ENCODE measurements at places on chromosomes 4 and X. TPM values are rescaled to one million over a fixed set of nuclear protein-coding genes. Genes with fewer than 3 reads are reported as not detected.

Gene CSAG2
- total RNA-seq: not detected

Gene SPOCK3
- 0.15 TPM for total RNA-seq

Gene KLB
- total RNA-seq: 2.2 TPM

Gene PDZD4
- 2.3 TPM for total RNA-seq

Gene UGT2B17
- total RNA-seq: not detected

Gene RASSF6
- 2.2 TPM for total RNA-seq

Gene AMTN
- 3.3 TPM for total RNA-seq

DNA sequence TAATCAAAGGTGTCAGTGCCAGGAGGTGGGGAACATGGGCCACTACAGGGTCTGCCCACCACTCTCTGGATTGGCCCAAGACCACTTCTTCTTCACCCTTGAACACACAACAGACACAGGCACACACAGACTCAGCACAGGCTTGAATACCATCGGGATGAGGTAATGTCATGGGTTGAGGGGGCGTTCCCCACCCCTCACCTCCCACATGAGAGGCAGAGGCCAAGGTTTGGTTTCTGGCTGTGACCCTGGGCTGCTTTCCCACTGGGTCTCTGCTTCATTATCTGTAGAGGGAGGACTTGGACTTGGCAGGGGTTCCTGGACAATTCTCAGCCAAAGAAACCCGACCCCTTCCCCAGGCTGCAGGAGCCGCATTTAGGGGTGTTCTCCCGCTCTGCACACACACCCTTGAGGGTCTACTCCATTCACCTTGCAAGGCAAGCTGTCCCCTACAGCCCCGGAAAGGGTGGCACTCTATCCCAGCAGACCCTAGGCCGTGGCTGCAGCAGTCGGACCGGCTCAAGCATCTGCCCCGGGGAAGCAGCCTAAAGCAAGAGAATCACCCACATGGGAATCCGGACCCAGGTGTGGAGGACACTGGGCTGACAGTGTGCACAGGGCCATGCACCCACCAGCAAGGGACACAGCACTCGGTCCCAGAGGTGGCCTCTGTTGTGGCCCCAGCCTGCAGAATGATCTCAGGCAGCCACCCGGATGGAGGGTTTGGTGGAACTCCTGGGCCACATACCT, 62.4 kb downstream of the TRMT44 start:
- no peak for DNase-seq
- peaks cover 9% of the 10 kb centered on the region for H3K4me1 ChIP-seq
- no peak overlapping the region for H3K4me3 ChIP-seq
- no peak overlapping the region for H3K27ac ChIP-seq

DNA sequence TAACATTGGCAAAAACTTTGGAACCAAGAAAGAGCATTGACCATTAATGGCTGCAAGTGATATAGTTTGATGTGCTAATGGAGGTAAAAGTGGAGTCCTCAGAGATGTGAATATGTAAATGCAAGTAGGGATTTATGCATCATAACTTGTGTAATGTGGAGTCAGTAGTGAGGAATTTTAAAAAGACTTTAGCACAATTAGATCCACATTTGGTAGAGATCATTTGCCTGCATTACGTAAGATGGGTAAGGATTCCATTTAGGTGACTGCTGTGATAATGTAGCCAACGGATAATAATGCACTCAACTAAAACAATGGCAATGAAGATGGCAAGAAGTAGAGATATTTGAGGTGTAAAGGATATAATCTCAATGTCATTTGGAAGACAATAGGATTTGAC, 1128.4 kb downstream of the ADGRL3 start:
- H3K27ac ChIP-seq: no peak overlapping the region
- no peak for DNase-seq
- H3K4me3 ChIP-seq: no peak overlapping the region
- no peaks in the 10 kb centered on the region for H3K27me3 ChIP-seq

DNA sequence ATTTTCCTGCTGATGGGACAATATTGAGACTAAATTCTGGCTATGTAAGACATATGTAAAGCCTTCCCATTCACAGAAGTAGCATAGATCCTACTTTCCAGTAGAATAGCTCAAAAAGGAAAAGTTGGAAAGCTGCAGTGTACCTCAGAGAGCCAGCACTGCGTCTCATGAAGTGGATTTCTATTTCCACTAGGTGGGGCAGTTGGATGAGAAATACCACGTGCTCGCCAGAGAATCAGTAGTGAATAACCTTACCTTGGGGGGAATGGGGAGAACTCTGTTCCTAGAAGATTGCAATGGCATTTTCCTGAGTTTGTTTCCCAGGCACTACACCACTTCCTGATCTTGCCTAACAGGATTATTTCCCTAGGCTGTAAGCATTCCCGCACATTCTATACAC, 907.1 kb downstream of the FSTL5 start:
- no peaks in the 10 kb centered on the region for H3K4me1 ChIP-seq
- no peak for DNase-seq
- no peaks in the 10 kb centered on the region for H3K36me3 ChIP-seq

- H3K4me1 ChIP-seq: peaks cover 7% of the 10 kb centered on the region
- H3K36me3 ChIP-seq: no peaks in the 10 kb centered on the region
- H3K4me3 ChIP-seq: no peak overlapping the region
- no peak for DNase-seq
- H3K27me3 ChIP-seq: no peaks in the 10 kb centered on the region
Observed at GRCh38 chrX:119625843-119626242, 19.6 kb upstream of the NKRF start.

- no peaks in the 10 kb centered on the region for H3K27me3 ChIP-seq
Observed at GRCh38 chr4:187042251-187042650, 318.6 kb upstream of the FAT1 start.

DNA sequence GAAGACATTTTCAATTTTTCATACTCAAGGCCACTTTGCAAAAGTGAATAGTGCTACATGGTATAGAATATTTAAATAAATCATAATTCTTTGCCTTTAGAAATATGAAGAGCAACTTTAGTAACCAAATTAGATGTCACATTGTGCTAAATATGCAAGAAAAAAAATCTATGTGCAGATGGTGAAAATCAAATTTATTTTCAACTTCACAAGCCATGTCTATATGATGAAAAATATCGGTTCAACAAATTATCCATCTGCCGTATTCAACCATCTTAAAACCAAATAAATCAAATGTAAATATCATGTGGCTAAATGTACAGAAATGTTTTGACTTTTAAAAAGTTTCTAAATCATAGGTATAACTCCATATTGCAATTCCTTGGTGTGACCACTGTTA, 398.2 kb downstream of the PABPC4L start:
- no peaks in the 10 kb centered on the region for H3K4me1 ChIP-seq
- no peak overlapping the region for H3K4me3 ChIP-seq
- H3K36me3 ChIP-seq: no peaks in the 10 kb centered on the region
- H3K27me3 ChIP-seq: no peaks in the 10 kb centered on the region
- no peak for DNase-seq

DNA sequence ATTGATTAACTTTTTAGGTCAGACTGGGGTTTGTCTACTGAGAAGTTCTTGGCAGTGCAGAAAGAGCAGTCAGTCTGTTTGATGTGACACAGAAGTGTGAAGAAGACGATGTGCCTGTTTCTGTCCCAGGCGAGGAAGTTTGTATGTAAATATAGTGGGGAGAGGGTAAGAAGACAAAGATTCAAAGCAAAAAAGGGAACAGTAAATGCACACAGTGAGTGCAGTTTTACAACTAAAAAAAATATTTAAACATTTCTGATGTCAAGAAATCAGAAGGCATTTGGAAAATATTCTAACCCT, 264.9 kb downstream of the RAPGEF2 start:
- no peak overlapping the region for H3K27ac ChIP-seq
- no peaks in the 10 kb centered on the region for H3K4me1 ChIP-seq
- peak; percentile 32 for DNase-seq
- H3K4me3 ChIP-seq: no peak overlapping the region
- H3K27me3 ChIP-seq: no peaks in the 10 kb centered on the region

- no peak overlapping the region for H3K27ac ChIP-seq
- no peak overlapping the region for H3K4me3 ChIP-seq
- H3K27me3 ChIP-seq: no peaks in the 10 kb centered on the region
- H3K36me3 ChIP-seq: no peaks in the 10 kb centered on the region
- DNase-seq: no peak
- H3K4me1 ChIP-seq: no peaks in the 10 kb centered on the region
Observed at GRCh38 chr4:112852601-112853000, 196.9 kb upstream of the ANK2 start.

- no peak overlapping the region for H3K27ac ChIP-seq
- H3K4me3 ChIP-seq: no peak overlapping the region
- no peaks in the 10 kb centered on the region for H3K4me1 ChIP-seq
- no peaks in the 10 kb centered on the region for H3K27me3 ChIP-seq
- no peak for DNase-seq
Observed at GRCh38 chrX:18149454-18149853, 71.2 kb downstream of the BEND2 start.

DNA sequence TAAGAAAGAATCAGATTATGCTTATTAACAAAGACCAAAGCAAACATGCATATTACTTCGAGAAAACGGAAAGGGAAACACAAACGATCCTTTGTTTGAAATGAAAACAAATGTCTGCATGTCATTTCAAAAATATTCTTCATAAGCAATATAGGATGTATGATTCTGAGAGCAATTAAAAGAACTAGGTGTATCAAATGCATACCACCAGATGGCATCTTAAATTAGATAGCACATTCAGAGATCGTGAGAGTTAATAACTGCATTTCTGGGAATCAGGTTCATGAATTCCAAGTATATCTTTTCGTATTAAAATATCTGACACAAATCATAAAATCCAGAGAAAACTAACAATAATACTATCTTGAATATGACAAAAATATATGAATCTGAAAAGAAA, 159.5 kb downstream of the PPP3CA start:
- no peak for DNase-seq
- H3K4me1 ChIP-seq: peaks cover 14% of the 10 kb centered on the region
- H3K4me3 ChIP-seq: no peak overlapping the region
- H3K36me3 ChIP-seq: no peaks in the 10 kb centered on the region
- no peaks in the 10 kb centered on the region for H3K27me3 ChIP-seq

- peak overlapping the region; percentile 77 for H3K27ac ChIP-seq
- H3K4me1 ChIP-seq: no peaks in the 10 kb centered on the region
- no peak for DNase-seq
- H3K27me3 ChIP-seq: no peaks in the 10 kb centered on the region
- H3K4me3 ChIP-seq: peak overlapping the region; percentile 23
Observed at GRCh38 chr4:39181520-39181904, 817 bp upstream of the WDR19 start.

DNA sequence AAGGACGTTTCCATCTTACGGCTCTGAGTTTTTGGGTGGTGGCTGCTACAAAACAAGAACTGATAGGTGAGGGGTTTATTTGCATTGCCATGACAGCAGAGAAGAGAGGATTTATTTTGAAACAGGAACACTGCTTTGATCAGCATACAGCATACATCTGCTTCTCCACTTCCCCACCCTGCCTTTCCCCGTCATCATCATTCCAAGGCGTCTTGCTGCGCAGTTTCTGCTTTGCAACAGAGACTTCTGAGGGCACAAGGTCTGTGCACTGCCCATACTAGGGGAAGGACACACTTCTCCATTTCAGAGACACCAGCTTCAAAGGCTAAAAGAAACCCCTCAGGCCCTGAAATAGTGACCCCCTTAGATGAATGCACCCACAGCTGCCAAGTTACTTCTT, 19.1 kb downstream of the STARD8 start:
- no peaks in the 10 kb centered on the region for H3K4me1 ChIP-seq
- DNase-seq: no peak
- no peak overlapping the region for H3K4me3 ChIP-seq

- no peaks in the 10 kb centered on the region for H3K36me3 ChIP-seq
- H3K4me3 ChIP-seq: no peak overlapping the region
- H3K27me3 ChIP-seq: no peaks in the 10 kb centered on the region
- no peaks in the 10 kb centered on the region for H3K4me1 ChIP-seq
- H3K27ac ChIP-seq: no peak overlapping the region
Observed at GRCh38 chr4:126899331-126899801, 733.4 kb upstream of the INTU start.

DNA sequence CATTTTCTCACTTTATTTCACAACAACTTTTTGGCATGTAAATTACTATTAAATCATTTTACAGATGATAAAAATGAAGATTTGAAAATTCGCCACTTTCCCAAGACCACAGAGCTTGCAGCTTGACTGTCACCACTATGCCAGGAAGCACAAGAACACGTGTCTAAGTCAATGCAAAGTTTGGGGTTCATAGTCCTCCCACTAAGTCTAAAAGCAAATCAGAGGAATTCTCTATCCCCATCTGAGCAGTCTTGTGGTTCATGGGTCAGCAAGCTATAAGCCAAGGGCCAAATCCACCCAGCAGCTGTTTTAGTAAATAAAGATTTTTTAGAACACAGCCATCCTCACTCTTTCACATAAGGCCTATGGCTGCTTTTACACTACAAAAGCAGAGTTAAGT, 833.3 kb upstream of the INTU start:
- DNase-seq: no peak
- no peaks in the 10 kb centered on the region for H3K27me3 ChIP-seq
- peaks cover 5% of the 10 kb centered on the region for H3K4me1 ChIP-seq
- H3K27ac ChIP-seq: no peak overlapping the region
- no peaks in the 10 kb centered on the region for H3K36me3 ChIP-seq

GRCh38 chrX:153763989-153764755, at the start of gene PLXNB3:
Gene PLXNB3 (plus strand): TSS chrX:153764249. CDS start chrX:153765536, 1,287 bp downstream.
- DNase-seq: peak; percentile 65
- no peaks in the 10 kb centered on the region for H3K36me3 ChIP-seq
- H3K27ac ChIP-seq: no peak within 1 kb of the TSS
- H3K4me3 ChIP-seq: no peak within 1 kb of the TSS

DNA sequence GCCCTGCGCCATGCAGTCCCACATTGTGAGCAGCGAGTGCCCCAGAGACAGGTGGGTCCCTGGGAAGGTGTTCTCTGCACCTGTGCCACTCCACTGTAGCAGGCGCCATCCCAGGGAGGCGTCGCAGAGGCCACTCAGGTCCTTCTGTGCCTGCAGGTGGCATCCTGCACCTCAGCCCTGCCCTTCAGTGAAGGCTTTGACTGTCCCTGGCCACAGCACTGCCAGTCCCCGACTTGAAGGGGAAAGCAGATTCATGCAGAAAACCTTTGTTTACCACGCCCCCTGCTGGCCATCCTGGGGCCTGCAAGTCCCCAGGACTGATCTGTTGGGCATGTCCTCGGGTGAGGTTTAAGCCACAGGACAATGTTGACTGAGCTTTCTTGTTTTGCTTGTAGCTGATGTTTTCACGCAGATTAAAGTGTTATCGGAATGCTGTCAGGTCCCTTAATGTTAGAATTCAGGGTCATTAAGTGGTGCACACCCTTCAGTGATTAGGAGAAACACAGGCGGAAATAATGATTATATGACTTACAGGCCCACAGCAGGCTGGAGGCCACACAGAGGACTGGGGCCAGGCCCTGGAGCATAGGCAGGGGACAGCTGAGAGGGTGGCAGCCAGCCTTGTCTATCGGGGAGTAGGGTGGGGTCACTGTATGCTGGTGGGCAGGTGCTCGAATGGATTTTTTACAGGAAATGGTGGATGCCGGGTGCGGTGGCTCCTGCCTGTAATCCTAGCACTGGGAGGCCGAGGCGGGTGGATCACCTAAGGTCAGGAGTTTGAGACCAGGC, 5.0 kb downstream of the TACC3 start:
- H3K27ac ChIP-seq: peak overlapping the region; percentile 89
- peaks cover 39% of the 10 kb centered on the region for H3K36me3 ChIP-seq
- H3K4me3 ChIP-seq: no peak overlapping the region

Measured in left lung (tissue), 14 donors.